ENCODE measurements at places on chromosomes 6 and 20.

DNA sequence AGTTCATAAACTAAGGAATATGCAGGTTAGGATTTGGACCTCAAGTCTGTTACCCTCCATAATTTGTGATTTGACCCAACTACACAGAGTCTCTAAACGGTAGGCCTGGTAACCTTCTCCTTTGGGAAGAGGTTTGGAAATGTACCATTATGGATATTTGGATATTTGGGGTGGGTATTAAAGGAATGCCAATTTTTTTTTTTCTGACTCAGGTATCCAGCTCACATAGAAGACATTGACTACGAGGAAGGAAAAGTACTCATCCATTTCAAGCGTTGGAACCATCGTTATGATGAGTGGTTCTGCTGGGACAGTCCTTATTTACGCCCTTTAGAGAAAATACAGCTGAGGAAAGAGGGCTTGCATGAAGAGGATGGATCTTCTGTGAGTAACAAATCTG, 70.5 kb downstream of the PHF20 start:
- DNase-seq: no peak

- DNase-seq: no peak
Observed at GRCh38 chr6:2909718-2910117, 6.6 kb upstream of the SERPINB9 start.

- DNase-seq: no peak
Observed at GRCh38 chr6:150167479-150167873, 24.6 kb downstream of the PPP1R14C start.

GRCh38 chr6:106053484-106054205, 32.5 kb upstream of the PRDM1 start:
- no peak for DNase-seq

DNA sequence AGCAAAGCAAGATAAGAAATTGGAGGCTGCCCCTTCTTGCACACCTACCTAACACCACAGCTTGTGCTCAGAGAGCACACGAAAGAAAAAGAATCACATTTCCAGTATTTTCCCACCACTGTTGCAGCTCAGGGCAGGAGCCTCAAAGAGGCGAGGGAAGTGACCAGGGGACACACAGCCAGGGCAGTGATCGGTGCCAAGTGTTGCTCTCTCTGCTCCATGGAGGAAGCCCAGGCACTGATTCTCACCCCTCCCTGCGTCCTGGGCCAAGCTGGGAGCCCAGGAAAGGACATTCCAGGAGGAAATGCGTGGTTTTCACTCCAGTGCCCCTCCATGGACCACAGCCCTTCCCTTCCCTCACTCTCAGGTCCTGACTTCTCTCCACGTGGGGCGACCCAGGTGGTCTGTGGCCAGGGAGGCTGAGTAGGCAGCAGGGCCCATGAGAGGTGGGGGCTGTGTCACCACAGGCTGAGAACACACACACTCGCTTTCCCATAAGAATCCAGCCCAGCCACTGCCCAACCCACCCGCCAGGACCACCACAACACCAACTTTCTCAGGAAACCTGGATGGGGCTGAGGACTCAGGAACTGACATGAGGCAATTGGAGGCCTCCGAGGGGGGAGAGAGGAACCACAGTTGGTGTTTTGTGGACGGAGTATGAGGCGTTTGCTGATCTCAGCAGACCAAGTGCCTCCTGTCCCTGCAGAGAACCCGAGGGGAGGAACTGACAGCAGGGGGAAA, 81.7 kb upstream of the MAFB start:
- DNase-seq: no peak

DNA sequence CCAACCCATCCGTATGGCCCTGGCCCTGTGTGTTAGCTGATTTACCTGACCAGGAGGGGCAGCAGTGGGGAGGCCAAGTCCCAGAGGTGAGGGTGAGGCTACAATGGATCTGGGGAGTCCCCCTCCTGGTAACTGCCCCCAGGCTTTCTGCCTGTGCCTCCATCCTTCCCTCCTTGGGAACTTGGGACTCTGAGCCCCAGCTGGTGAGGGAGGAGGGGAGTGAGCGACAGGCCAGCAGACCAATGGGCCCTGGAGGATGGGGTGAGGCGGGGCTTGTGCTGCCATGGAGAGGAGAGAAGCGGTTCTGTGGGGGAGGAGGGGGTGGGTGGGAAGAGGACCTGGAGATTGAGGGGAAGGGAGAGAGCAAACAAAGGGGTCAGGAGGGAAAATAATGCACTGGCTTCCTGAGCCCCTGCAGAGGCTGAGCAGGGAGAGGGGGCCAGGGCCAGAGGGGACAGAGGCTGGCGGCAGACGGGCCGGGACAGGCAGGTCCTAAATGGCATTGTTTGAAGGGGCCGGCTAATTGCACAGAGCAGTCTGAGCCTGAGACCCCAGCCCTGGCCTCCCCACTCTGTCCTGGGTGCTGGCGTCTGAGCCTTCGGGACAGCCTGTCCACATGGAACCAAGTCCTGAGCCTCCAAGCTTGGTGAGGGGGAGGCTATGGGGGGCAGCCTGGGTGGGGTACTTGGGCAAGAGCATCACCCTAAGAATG, 17.5 kb downstream of the DNMT3B start:
- DNase-seq: no peak

DNA sequence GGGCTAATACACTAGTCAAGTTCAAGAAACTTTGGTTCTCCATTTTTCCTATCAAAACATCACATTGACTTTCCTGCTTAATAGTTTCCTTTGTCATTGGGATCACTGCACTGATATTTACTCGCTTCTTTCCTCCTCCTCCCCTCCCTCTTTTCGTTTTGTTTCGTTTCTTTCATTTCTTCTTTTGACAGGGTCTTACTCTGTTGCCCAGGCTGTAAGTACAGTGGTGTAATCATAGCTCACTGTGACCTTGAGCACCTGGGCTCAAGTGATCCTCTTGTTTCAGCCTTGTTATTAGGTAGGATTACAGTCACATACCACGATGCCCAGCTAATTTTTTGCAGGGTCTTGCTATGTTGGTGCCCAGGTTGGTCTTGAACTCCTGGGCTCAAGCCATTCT, 12.3 kb downstream of the PAQR8 start:
- no peak for DNase-seq

- DNase-seq: no peak
Observed at GRCh38 chr6:111770263-111771093, 102.8 kb downstream of the FYN start.

DNA sequence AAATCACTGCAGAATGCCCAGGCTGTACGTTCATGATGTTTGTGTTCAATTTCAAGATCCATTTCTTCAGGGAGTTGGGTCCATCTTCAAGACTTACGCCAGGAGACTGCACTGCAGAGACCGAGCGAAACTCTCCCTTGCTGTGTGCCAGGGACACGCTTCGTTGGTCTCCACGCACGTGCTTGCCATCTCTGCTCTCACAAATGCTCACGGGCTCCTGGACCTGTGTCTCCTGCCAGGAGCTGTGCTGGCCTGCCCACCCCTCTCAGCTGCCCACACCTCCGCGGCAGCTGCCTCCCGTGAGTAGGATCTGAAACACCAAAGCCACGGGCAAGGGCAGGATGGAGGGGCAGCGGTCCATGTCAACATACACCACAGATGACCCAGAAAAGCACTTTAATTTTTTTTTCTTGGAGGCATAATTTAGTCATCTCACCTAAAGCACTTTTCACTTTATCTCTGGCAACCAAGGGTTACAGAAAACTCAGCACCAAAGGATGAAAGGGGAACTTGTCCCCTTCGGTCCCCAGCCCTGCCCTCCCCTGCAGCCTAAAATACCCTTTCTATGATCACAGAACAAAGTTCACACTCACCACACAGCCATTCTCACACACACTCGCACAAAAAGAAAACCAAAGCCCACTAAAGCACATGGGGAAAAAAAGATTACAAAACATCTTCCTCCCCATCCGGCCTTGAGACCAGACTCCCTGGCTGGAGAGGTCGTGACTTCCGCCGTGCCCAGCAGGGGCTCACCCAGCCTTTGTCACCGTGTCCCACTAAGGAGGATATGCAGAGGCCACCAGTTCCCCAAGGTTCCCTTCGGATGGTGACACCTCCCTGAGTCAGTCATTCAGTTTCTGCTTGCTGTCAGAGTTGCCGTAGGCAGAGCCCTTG, 137.9 kb downstream of the AGPAT4 start:
- DNase-seq: no peak

DNA sequence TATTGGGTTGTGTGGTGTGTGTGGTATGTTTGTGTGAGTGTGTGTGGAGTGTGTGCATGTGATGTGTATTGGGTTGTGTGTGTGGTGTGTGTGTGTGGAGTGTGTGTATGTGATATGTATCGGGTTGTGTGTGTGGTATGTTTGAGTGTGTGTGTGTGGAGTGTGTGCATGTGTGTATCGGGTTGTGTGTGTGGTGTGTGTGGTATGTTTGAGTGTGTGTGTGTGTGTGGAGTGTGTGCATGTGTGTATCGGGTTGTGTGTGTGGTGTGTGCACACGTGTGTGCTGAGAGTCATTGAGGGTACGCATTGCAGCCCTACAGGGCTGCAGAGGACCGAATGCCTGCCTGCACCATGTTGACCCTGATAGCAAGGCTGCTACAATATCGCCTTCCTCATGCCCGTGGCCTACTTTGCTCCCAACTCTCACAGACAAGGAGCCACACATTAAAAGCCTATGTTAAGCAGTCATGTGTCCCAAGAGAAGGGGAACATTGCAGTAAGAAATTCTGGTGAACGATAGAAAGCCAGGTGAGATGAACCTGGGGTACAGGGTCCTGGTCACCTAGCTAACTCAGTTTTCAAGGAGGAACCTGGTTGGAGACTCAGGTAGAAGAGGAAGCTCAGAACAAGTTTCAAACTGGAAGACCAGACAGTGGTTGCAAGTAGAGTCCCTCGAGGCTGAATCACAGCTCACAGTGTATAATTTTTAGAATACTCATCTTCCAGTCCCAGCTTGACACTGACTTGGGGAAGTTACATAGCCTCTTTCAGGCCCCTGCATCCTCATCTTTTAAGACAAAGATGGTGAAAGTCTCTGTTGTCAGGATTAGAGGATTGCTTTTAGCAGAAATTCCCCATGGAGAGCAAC, 45.7 kb upstream of the TMEM170B start:
- DNase-seq: no peak

DNA sequence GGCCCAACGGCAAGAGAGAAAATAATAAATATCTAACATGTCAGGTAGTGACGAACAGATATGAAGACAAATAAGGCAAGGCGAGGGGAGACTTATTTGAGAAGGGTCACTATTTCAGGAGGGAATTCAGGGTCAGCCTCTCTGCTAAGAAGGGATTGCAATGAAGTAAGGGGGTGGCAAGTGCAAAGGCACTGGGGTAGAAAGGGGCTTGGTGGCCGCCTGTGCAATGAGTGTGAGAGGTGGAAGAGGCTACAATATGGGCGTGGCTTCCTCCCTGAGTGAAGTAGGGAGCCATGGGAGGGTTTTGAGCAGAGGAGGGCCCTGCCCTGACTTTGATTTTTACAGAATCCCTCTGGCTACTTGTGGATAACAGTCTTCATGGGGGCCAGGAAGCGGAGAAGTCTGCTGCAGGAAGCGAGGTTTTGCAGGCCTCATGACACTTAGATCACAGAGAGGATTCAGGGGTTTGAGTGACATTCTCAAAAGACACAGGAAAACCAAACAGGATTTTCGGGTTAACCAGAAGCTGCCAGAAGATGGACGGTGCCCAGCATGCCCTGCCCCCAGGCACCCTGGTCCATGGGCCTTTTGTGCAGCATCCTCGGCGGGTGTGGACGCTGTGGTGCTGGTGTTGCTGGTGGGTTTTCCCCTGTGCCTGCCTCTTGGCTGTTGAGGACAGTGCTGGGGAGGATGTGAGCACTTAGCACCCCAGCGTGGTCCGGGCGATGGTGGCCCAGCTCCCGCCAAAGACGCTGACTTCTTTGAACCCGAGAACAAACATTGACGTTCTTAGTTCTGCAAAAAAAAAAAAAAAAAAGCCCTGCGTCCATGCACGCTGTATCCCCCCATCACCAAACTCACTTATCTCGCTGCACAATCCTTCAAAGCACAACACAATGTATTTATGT, 124.2 kb upstream of the PTPN1 start:
- peak; percentile 85 for DNase-seq

Data from natural killer cell (primary cell).